Choroid plexus epithelial cell (primary cell): ENCODE measurements at places on chromosomes 12 and 14.

DNA sequence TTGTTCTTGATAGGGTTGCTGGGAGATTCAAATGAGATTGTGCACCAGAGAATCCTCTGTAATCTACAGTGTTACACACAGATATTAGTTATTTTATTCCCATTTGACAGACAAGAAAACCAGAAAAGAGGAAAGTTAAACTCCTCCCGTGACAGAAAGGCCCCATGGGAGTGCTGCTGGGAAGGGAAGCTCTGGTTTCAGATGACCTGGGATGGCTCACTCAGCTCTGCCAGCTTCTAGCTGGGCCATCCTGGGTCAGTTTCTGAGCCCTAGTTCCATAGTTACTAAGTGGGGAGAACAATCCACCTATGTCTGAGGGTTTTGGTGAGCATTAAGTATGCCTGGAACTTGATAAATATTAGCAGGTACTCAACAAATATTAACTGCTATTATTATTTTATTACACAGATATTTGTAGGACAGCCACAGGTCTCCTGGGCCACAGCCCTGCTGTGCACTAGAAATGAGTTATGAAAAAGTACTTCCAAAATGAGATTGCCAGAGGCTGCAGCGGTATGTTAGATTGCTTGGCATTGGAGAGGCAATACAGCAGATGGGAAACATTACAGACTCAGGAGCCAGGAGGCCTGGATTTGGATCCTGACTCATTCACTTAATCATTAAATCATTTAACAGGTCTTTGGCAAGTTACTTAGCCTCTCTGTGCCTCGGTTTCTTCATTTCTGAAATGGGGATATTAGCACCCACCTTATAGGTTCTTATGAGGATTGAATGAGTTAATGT lies 47.1 kb upstream of the STON2 start:
- DNase-seq: no peak

DNA sequence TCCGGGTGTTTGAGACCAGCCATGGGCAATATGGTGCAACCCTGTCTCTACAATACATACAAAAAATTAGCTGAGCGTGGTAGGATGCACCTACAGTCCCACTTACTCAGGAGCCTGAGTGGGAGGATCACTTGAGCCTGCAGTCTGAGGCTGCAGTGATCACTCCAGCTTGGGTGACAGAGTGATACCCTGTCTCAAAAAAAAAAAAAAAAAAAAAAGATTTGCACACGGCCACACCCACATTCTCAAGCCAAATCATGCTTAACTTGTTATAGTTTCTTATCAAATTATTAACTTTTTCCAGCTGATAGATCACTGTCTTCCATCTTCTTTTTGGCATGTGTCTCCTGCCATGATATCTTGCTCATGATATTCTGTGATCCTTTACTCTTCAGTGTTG lies 6.8 kb downstream of the DRAM1 start:
- no peak for DNase-seq

DNA sequence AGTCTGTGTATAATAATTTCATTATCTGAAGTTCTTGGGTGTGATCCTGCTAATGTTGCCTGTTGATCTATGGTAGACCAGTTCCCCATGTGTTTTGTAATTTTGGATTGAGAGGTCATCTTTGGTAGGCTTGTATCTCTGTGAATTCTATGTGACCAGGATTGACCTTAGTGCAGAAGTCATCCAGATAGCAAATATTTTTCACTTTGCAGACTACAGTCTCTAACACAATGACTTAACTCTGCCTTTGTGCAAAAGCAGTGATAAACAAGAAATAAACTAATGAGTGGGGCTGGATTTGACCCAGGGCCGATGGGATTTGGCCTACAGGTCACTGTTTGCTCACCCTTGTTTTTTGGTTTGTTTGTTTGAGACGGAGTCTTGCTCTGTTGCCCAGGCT lies 144.6 kb upstream of the MYL2 start:
- DNase-seq: no peak

DNA sequence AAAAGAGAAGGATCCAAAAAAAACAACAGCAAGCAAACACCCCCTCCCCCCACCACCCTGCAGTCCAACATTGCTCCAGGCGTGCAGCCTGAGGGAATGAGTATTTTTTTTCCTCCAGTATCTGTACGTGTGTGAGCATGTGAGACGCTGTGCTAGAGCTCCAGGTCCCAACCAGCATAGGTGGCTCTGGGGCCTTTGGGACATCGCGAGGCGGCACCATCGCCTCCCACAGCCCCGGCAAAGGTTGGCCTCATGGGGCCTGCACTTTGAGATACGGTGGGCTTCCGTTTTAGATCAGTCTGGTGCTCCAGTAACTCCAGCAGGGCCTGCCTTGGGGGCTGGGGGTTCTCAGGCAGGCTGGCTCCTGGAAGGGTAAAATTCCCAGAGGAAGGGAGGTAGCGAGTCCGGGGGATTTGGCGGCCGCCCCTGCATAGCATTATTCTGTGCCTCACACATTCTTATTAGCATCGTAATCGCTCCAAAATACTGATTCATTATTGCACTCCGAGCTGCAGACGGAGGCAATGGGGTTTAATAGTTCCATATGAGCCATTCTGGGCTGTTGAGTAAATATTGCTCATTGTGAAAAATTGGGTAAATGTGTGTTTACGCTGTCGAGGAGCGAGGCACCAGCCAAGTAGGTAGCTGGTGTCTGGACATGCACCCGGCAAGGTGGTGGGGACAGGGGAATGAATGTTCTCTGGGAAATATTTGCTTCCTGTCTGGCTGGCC lies 143.1 kb upstream of the MYL2 start:
- DNase-seq: no peak

DNA sequence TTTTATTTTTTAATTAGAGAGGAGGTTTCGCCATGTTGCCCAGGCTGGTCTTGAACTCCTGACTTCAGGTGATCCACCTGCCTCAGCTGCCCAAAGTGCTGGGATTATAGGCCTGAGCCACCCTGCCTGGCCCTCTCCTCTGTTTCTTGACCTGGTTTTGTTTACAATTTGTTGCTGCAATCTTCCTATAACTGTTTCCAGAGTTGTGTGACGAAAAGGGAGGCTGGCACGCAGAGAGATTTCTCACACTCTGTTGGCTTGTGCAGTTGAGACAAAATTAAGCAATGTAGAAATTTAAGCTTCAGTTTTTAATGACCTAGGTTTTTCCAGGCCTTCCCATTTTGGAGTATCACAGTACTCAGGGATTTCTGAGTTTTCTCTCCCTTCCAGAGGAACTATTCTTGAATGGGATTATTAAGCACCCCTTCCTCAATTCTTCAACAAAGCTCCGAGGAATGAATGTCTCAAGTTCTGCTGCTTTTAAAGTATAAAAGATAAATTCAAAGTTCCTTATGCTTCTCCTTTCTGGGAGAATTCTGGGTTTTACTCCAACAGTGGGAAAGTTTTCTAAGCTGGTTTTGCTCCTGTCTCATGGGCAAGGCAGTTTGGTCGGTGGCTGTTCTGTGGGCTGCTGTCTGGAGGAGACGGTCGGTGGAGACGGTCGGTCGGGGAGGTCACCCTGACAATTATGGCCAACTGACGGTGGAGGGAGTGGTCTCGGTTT lies 20.4 kb upstream of the FOS start:
- DNase-seq: peak; percentile 61

GRCh38 chr12:56420411-56420810 lies 28.8 kb downstream of the TIMELESS start:
- no peak for DNase-seq

GRCh38 chr12:69015831-69016230 lies 82.9 kb upstream of the CPM start:
- no peak for DNase-seq

GRCh38 chr12:9115731-9116559 lies at the start of gene A2M:
A2M (minus strand) TSS chr12:9115919; CDS start chr12:9115849, 70 bp downstream.
- peak; percentile 45 for DNase-seq

DNA sequence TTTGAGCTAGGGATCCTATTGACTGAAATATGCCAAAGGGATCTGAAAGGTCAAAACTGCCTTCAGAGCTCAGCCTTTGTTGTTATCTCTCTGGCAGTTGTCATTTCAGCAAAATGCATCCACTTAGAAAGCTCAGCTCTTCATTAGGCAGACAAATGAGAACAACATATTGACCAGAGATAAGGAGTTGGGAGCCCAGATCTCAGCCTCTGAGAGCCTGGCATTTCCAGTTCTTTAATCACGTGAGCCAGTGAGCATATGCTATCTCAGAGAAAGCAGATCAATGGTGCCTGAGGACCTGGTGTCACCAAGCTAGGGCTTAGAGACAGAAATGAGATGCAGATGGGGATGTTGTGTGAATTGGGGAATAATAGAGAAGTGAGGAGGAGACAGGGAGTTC lies 101.1 kb downstream of the DAD1 start:
- no peak for DNase-seq

- no peak for DNase-seq
Observed at GRCh38 chr14:51176839-51177238, 63.2 kb upstream of the TMX1 start.

DNA sequence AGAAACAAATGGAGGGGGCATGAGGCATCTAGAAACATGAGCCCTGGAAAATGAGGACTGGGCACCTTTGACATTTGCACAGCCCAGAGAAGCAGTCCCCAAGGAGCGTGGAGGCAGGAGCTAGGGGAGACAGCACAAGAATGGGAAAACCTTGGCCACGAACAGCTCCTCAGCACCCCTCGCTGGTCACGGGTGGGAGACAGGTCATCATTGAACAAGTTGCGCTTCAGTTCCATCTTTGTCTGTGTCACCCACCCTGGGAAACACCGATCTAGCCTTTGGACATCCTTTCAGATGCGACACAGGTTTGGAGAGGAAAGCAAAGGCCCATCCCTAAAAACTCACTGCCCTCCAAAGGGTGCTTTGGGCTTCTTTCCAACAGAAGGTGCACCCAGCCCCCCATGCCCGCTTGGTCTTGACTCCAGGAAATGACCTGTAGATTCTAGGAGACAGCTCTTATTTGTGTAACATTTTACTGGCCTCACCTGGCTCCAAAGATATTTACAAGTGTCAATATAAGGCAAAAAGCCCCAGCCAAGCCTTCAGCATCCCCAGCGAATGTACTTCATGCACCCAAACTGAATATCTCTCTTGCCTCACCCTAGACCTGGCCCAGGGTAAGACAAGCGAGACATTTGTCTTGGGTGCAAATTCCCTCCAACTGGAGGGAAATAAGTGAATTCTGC lies 28.8 kb upstream of the CLMN start:
- no peak for DNase-seq

DNA sequence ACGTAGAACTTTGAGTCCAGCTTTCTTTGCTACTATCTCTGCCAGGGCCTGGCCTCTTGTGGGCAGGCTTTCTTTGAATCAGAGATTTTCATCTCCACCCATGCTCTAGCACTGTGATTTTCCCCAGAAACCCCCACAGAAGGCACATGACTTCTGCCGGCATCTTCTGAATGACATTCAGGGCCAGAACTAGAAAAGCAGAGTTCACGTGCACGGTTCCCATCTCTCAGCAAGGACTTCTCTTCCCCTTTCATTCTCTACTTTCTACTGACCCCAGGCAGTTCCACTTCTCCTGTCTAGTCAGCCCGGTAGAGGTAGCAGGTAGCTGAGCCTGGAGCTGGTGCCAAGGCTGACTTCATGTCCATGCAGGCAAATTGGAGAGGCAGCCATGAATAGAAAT lies 26.9 kb downstream of the BATF start:
- DNase-seq: no peak

GRCh38 chr12:62268956-62269355 lies 8.8 kb downstream of the USP15 start:
- DNase-seq: peak; percentile 76

DNA sequence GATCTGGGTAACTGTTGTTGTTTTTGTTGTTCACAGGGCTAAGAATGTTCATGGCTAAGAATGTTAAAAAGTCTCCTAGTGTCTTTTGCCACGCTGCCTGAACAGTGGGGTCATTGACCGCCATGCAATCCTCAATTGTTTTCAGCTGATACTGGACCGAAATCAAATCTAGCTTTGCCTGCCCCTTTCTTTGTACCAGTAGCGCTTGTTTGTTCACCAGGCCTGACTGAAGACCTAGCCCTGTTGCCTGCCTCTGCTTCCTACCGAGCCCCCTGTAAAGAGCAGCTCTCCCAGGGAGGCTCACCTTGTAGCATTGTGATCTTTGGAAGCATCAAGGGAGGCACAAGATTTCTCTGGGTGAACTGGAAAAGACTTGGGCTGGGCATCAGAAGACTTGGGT lies 6.7 kb downstream of the PSEN1 start:
- no peak for DNase-seq

- DNase-seq: no peak
Observed at GRCh38 chr14:76699939-76700590, 61.2 kb upstream of the VASH1 start.

GRCh38 chr12:120539303-120539702 lies 5.1 kb downstream of the RNF10 start:
- DNase-seq: peak; percentile 38

GRCh38 chr12:123469978-123470377 lies 12.0 kb downstream of the SNRNP35 start:
- DNase-seq: no peak

GRCh38 chr14:23259426-23259825 lies 21.7 kb downstream of the RNF212B start:
- no peak for DNase-seq

DNA sequence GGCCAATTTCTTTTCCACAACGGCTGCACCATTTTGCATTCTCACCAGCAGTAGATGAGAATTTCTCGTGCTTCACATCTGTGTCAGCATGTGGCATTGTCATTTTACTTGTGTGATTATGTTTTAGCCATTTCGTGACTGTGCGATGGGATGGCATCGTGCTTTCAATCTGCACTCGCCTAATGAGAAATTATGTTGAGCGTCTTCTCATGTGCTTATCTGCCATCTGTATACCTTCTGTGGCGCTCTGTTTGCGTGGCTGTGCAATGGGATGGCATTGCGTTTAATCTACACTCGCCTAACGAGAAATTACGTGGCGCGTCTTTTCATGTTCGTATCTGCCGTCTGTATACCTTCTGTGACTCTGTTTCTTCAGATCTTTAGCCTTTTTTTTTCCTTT lies 14.9 kb upstream of the GPR132 start:
- DNase-seq: no peak

DNA sequence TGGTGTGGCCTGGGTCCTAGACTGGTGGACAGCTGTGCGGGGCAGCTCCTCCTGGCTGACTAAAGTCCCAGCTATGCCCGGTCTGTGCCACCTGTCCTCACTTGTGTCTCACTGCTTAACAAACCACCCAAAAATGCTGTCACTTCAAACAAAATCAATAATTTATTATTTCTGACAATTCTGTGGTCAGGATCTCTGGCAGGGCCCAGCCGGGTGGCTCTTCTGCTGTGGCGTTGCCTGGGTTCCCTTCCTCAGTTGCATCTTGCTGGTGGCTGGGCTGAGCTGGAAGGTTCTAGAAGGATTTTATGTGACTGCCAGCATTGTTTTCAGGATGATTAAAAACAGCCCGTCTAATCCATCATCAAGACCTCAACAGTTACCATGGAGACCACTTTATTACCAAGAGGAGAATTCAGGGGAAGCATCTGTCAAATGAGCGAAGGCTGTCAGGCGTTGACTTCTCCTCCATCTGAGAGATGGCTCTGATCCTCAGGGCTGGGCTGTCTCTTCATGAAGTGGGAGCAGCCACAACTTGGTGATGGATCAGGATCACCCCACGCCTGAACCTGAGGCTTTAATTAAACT lies 280.6 kb upstream of the SFSWAP start:
- no peak for DNase-seq
